HuH-7.5 (cell line): ENCODE measurements at places on chromosomes 2 and 18.

DNA sequence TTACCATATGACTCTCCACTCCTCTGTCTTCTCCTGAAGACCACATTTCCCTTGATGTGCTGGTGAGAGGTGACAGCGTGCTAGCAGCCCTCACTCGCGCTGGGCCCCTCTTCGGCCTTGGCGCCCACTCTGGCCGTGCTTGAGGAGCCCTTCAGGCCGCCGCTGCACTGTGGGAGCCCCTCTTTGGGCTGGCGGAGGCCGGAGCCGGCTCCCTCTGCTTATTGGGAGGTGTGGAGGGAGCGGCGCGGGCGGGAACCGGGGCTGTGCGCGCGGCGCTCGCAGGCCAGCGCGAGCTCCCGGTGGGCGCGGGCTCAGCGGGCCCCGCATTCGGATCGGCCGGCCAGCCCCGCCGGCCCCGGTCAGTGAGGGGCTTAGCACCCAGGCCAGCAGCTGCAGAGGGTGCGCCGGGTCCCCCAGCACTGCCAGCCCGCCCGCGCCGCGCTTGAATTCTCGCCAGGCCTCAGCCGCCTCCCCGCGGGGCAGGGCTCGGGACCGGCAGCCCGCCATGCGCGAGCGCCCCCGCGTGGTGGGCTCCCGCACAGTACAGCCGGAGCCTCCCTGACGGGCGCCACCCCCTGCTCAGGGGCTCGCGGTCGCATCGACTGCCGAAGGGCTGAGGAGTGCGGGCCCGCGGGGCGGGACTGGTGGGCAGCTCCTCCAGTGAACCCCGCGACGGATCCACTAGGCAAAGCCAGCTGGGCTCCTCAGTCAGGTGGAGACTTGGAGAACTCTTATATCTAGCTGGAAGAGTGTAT is 246.6 kb upstream of the REG3G start:
- no peak for DNase-seq

- no peak for DNase-seq
Observed at GRCh38 chr18:59514203-59514602, 155.1 kb upstream of the LMAN1 start.

- no peak for DNase-seq
Observed at GRCh38 chr2:229825476-229825875, 96.3 kb downstream of the TRIP12 start.

DNA sequence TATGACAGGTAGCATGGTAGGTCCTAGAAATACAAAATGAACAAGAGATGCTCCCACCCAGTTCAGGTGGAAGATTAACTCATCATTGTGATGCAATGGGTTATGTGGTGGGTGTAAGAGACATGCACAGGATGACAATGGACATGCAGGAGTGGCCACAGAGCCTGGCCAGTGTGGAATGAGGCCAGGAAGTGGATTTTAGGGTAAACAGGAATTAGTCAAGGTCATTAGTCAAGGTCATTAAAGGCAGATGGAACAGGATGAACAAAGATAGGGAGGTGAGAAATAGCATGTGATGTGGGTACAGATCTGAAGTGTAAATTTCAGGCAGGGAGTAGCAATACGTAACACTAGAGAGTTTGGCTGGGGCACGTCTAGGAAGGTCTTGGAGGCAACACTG is 15.6 kb upstream of the SERTAD2 start:
- DNase-seq: no peak

- no peak for DNase-seq
Observed at GRCh38 chr18:9828506-9829396, 57.0 kb upstream of the TXNDC2 start.

DNA sequence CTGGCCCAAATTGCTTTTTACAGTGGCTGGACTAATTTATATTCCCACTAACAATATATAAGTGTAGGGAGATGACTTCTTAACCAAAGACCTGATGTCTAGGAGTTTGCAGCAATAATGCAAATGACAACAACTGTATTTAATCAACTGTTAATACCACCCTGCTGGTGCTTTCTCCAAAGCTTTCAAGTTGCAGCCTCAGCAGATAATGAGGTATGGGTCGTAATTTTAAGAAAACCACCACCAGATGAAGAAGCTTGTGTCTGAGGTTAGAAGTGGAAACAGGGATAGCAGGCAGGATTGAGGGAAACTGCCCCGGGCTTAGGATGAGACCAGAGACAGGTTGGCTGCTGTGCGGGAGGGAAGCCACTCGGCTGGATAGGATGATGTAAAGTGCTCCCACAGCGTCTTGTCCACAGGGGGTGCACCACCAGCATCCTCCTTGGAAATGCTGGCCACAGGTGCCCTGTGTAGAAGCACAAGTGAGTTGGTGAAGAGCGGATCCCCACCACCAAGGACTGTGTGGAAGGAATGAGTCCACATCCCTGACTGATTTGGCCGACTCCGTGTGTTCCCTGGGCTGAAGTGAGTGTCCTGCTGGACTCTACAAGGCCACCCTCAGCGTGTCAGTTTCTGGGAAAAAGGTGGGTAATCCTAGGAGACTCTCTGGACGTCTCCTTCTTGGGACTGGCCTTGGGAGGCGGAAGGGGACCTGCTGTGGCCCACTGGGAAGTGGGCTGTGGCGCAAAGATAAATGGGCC is 76.1 kb upstream of the SMAD2 start:
- DNase-seq: no peak

DNA sequence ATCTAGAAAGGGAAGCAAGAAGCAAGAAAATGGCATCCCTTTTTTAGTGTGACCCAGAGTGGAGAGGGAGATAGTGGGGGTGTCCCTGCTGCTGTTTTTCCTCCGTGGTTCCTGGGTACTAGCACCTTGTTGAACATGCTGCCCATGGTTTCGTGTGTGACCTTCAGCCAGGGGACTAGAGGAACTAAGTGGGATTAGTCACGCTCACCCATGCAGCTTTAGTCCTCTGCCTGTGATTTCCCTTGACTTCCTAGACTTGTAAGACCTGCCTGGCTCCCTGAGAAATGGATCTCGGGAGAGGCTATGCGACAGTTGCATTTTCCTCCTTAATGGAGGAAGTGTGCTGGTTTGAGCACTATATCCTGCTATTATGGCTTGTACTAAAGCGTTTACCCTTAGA is 471.4 kb downstream of the DCDC2C start:
- DNase-seq: no peak

DNA sequence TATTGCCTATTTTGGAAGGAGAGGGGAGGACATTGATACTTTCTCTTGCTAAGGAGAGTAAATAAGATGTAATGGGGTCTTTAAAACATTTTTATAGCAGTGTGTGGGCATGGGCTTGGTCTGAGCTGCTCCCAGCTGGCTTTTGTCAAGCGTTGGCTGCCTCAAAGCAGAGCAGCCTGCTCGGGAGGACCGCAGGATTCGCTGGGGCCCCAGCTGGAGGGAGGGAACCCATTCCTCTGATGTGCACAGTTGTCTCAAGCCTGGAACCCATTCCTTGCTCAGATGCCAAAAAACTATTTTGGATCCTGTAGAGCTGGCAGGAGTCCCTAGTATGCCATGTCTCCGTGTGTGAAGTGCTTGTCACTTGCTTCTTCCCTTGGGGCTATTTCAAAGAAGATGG is 59.4 kb upstream of the RMDN2 start:
- no peak for DNase-seq

DNA sequence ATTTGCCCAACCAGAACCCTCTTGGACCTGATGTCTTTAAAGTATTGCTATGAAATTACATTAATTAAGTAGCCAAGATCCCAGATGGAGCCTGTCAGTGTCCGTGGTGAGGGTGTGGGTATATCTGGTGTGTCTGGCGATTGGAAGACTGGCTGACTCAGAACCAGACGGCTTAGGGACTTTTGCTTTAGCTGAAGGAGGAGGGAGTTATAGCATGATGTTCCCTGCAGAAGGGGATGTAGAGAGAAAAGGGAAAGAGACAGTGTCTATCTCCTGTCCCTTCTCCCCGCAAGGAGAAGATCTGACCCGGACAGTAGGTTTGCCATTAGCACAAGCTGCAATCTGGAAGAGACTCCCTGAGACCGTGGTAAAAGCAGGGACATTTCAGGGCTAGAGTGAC is 60.6 kb downstream of the POU3F3 start:
- DNase-seq: no peak

DNA sequence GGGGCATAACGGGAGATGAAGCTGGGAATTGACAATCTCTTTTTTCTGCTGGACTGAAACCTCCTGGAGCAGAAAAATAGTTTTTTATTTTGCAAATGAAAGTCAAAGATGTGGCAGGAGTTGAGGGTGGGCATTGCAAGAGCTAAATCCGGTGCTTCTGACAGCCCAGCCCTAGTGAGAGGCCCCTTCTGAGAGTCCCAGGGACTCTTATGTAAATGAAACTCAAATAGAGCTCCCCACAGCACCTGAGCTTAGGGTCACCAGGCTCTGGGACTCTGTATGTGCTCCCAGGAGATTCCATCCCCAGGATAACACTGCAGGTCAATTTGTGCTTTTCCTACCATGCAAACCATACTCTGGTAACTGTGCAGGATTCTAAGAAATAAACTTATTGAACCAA is 192.8 kb downstream of the ANKRD30B start:
- DNase-seq: no peak

DNA sequence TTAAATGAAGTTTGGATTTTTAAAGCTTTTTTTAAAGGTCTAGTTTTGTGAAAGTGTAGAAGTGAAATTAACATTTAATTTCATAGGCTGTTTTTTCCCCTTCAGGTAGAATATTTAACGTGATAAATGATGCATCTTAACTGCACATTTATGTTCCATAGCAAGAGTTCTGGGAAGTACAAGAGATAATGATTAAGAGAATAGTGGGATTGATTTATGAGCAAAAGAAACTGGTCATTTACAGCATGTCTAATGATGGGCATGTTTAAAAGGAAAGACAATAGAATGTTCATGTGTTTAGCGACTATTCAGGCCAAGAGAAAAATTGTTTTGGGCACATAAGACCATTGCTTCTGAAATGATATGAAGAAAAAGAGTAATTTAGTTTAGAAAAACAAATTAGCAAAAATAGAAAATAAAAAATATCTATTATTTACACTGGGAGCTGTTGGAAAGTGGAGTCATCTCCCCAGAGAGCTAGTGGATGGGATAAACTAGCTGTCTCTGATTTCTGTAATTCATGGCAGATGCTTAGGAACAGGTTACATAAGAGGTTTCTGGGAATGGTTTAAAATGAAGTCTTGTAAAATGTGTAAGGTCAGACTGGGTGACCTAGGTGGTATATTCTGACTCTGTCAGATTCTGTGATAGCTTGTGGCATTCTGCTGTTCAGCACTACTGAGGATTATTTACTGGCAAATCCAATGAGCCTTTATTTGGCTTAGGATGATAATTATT is 60.7 kb downstream of the WDR7 start:
- no peak for DNase-seq

GRCh38 chr2:10900216-10901109 is 11.3 kb upstream of the KCNF1 start:
- DNase-seq: peak; percentile 57

GRCh38 chr2:191696001-191696400 is 18.1 kb downstream of the NABP1 start:
- DNase-seq: no peak

DNA sequence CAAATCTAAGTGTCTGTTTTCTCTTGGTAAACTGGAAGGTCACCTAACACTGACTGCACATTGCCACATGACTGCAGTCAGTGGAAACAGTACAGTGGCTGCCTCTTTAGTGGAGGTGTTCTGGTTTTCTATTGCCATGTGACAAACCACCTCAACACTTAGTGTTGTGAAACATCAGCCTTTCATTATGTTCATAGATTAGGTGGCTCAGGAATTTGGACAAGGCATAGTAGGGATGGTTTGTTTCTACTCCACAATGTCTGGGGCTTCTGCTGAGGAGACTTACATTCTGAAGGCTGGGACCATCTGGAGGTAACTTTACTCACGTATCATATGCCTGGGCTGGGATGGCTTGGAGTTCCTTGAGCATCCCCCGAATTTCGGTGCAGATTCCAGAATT is 26.5 kb downstream of the CCDC85A start:
- no peak for DNase-seq

GRCh38 chr2:168155046-168155445 is 92.3 kb downstream of the STK39 start:
- DNase-seq: no peak

GRCh38 chr2:200199005-200199404 is 107.5 kb upstream of the SPATS2L start:
- no peak for DNase-seq
